ENCODE measurements at places on chromosomes 3 and 15.

GRCh38 chr15:39770748-39771689, 11.6 kb downstream of the FSIP1 start:
- DNase-seq = no peak

DNA sequence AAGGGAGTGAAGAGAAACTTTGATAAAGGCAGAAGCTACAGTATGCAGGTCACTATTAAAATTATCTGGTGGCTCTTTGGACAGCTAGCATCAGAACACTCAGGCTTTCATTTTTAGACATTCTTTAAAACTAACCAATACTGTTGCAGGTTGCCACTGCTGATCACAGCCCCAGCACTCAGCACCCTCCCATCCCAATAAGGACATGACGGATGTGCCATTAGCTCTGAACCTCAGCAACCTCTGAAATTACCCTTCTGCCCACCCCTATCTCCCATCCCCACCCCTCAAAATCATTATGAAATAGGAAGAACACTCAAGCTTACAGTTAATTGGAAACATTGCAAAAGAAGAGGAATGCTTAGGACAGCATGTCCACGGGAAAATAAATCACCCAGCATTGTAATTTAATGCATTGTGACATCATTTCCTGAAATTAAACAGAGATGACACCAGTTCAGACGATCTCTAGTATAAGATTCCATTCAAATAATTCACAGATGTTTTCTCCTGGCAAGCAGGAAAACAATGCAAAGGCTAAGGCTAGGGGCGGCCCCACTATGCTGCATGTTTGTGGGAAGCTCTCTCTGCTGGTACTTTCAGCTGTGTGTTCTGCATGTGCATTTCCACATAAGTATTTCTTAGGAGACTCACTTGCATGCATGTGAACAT, 71.6 kb downstream of the MEIS2 start:
- no peak for DNase-seq

DNA sequence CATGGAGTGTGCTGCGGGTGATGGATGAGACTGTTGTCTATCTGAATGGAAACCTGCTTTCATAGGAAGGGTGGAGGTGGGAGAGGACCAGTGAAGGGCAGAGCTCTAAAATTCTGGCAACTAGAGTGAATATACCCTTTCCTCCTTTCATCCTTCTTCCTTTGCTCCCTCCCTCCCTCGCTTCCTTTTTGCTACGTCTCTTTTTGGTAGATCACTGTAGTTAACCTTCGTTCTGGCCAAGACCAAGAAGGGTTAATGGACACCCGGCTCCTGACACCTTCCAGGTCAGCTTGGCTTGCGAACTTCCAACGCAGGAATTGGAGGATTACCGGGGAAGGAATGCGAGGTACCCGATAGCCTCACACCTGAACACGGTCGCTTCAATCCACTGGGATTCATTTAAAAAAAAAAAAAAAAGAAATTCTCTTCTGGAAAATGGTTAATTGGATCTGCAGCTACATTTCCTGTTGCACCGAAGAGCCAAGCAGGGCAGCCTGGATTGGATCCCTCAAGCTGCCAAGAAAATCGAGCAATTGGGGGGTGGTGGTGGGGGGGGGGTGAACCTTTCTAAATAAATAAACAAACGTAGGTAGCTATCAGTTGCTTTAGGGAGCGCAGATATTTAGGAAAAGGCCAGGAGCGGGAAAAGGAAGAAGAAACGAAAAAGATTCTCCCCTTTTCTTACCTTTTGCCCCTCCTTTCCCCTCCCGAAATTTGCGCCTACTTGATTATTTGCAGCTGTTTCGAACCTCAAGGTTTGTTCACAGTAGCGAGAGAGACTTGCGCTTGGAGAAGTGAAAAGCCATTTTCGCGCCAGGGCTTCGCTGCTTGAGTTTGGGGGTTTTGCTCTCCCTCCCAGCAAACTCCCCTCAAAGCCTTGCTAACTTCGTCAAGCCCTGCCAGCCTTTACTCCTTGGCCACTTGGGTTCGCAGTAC, 9.5 kb upstream of the NR2F2 start:
- DNase-seq = no peak

DNA sequence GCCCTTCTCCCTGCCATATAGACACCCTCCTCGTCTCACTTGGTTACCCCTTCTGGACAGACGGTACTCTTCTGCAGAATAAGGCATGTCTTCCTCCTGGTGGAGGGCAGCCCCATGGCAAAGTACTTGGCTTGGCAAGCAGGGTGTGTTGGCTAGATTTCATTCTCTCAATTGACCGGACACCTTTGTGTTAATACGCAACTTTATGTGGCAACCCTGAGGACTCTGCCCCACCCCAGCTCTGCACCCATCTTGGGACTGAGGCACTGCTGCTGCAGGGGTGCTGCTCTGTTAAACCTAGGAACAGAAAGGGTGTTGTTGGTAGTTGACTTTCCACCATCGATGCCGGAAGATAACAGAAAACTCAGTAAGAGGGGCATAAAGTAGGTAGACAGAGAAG, 55.2 kb downstream of the PTPRG start:
- no peak for DNase-seq

DNA sequence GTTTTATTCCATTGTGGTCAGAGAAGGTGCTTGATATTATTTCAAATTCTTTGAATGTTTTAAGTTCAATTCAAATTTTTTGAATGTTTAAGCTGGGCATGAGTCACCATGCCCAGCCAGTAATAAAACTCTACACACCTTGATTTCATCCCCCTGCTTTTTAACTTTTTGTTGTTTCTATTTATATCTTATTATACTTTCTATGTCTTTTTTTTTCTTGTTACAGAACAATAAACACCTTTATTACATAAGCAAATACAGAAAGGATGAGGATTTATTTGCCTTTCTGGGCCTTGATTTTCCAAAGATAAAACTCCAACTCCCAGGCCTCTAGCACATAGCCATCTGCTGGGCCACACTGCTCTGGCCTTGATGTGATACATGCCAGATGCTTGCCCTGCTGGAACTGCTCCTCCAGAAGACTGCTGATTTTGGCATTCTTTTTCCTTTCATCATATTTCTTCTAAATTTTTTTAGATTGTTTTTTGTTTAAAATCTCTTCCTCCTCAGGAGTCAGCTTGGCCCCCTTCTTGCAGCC, 14.0 kb downstream of the DNAH12 start:
- DNase-seq = no peak

DNA sequence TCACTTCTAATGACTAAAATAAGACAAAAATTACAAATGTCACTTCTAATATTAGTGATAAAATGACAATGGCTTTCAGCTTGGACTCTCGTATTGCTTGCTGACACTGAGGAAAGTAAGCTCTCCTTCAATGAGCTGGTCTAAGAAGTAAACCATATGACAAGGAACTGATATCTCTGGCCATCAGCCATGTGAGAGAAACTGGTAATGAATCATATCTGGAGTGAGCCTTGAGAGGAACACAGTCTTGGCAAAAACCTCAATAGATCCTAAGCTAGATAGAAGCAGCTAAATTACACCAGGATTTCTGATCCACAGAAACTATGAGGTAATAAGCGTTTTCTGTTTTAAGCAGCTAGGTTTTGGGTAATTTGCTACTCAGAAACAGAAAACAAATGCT, 1575.1 kb downstream of the OTOL1 start:
- no peak for DNase-seq

DNA sequence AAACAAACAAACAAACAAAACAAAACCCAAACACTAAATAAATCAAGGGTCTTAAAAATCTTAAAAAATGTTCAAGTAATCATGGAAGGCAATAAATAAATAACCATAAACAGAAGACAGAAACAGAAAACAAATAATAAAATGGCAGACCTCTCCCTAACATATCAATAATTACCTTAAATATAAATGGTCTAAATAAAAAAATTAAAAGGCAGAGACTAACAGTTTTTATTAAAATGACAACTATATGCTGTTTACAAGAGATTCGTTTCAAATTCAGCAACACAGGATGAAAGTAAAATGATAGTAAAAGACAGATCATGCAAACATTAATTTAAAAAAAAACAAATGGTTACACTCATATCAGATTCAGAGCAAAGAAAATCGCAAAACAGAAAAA, 91.1 kb downstream of the UBE3A start:
- DNase-seq = no peak

- DNase-seq = no peak
Measured at GRCh38 chr15:35000511-35000910, 12.4 kb upstream of the ZNF770 start.

DNA sequence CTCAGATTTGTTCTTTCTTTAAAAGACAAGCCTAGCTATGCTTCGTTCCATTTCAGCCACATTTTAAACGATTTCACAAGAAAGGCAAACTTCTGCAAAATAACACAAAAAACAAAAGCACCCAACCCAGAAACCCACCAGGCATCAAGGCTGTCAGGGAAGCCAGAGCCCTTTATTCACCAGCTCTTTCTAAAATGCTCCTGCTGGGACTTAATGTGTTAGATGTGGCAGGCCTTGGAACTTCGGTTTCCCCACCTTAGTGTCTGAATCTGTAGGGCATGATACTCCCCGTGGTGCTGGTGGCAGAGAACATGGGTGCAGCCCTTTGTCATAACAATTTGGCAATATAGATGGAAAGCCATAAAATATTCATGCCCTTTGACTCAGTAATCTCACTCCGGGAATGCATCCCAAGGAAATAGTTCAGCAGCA, 56.8 kb upstream of the LCTL start:
- no peak for DNase-seq

GRCh38 chr3:140395134-140396075, 282.5 kb upstream of the TRIM42 start:
- DNase-seq = no peak

- no peak for DNase-seq
Measured at GRCh38 chr3:4595710-4596113, 102.6 kb downstream of the ITPR1 start.

GRCh38 chr3:168472783-168473182, 377.1 kb upstream of the GOLIM4 start:
- DNase-seq = no peak
